ENCODE measurements at places on chromosomes 5 and 9. TPM values are rescaled to one million over a fixed set of nuclear protein-coding genes. Genes with fewer than 3 reads are reported as not detected.

DNA sequence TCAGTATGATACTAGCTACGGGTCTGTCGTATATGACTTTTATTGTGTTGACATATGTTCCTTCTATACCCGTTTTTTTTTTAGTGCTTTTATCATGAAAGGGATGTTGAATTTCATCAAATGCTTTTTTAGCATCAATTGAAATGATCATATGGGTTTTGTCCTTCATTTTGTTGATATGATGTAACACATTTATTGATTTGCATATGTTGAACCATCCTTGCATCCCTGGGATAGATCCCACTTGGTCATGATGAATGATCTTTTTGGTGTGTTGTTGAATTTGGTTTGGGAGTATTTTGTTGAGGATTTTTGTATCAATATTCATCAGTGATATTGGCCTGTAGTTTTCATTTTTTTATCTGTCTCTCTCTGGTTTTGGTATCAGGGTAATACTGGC lies 50.9 kb downstream of the OSMR start:
- no peak for DNase-seq

DNA sequence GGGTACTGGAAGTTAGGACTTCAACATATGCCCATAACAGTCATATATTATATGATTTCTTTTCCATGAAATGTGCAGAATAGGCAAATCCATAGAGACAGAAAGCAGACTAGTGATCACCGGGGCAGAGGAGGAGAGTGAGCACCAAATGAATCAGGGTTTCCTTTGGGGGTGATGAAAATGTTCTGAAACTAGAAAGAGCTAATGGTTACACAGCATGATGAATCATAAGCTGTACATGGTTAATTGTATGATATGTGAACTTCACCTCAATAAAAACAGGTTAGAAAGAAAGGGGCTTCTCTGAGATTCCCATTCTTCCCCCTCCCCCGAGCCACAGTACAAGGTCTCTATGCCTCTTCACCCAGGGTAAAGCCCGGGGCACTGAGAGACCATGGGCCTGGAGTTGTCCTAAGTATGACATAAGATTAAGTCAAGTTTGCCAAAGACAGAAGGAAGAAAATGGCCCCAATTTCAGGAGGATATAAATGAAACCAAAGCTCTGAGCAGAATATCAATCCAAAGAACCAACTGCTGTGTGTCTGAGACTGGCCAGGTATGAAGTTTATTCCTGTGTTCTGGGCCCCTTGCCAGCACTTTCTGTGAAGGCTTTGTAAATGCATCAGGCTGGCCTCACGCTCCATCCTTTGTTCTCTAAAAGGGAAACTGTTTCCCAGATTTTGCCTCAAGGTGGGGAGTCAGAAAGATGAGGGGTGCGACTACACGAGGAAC lies 243.8 kb downstream of the CDK5RAP2 start:
- DNase-seq, result no peak

CRHBP gene
- not detected for total RNA-seq

MCTP1 gene
- 3.4 TPM for total RNA-seq

DNA sequence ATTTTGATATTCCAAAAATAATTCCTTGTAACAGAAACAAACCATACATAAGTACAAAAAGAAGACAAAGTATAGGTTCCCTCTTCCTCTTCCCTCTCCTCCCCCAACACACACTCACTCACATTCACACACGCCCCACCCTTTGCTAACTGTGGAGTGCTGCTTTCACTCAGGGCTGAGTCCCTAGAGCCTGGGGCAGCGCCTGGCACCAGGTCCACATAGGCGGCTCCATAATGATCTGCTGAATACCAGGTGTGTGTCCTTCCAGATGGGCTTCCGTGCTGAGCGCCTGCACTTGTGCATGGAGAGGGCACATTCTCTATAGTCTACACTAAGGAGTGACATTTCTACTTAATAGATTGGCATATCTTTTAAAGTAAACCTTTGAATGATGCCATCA lies 3.7 kb downstream of the SEMA4D start:
- DNase-seq, result no peak

DNA sequence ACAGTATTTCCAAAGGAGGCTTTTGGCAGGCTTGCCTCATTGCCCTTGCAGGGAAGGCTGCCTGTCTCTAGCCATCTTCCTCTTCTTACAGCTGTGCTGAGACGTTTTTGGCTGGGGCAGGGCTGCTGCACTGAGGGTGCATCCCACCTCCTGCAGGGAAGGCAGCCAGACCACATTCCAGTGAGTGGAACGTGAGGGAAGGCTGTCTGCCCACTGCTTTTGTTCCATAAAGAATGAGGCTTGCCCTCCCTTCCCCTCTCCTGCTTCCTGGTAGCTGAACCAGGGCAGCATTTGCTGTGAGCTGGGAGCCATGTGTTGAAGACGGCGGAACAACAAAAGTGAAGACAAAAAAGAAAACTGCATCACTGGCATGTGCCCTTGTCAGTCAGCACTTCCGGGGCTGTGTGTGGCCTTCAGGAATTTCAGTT lies 16.8 kb downstream of the MGAT1 start:
- DNase-seq, result peak; percentile 80

DNA sequence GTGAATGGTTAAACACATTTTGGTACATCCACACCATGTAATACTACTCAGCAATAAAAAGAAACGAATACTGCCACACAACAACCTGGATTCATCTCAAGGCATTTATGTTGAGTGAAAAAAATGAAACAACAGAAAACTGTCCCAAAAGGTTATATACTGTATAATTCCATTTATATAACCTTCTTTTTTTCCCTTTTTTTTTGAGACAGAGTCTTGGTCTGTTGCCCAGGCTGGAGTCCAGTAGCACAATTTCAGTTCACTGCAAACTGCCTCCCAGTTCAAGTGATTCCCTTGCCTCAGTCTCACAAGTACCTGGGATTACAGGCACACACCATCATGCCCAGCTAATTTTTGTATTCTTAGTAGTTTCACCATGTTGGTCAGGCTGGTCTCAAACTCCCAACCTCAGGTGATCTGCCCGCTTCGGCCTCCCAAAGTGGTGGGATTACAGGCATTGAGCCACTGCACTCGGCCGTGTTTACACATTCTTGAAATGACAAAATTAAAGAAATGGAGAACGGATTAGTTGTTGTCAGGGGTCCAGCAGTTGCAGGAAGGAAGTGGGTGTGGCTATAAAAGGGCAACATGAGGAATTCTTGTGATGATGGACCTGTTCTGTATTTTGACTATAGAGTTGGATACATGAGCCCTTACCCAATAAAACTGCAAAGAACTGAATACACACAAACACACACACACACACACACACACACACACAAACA lies 17.4 kb downstream of the PPP6C start:
- no peak for DNase-seq

GRCh38 chr5:97297063-97297703 lies 114.1 kb upstream of the RIOK2 start:
- peak; percentile 21 for DNase-seq

- no peak for DNase-seq
Observed at GRCh38 chr5:31768046-31768445, 129.1 kb downstream of the PDZD2 start.

PKD2L2 gene
- not detected for total RNA-seq

- no peak for DNase-seq
Observed at GRCh38 chr9:21542787-21543186, 60.7 kb upstream of the IFNE start.

HTR4 gene
- not detected for total RNA-seq

TNFSF15 gene
- total RNA-seq, result 0.17 TPM

DNA sequence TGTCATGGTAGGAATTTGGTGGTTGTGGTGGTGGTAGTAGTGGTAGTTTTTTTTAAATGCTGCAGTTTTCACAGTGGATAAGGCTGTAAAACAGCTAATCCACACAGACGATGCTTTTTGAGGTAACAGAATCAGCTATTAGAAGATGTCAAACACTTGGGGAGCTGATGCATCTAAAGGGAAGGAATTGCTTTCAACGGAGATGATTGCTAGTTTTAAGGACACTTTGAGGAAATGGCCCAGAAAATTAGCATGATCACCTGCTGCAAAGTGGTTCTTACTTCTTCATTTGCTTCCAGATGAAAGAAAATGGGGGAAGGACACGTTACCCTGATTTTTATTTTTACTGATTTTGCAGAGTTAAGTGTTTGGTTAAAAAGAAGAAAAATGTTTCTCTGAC lies 178.2 kb upstream of the ATP10B start:
- no peak for DNase-seq

ACO1 gene
- total RNA-seq, result 45.4 TPM

EGFLAM gene
- total RNA-seq, result 0.24 TPM

GRCh38 chr9:121960665-121961064 lies 132.4 kb downstream of the TTLL11 start:
- DNase-seq, result no peak

GRCh38 chr5:160787240-160787639 lies 64.8 kb downstream of the ATP10B start:
- DNase-seq, result peak; percentile 53

DNA sequence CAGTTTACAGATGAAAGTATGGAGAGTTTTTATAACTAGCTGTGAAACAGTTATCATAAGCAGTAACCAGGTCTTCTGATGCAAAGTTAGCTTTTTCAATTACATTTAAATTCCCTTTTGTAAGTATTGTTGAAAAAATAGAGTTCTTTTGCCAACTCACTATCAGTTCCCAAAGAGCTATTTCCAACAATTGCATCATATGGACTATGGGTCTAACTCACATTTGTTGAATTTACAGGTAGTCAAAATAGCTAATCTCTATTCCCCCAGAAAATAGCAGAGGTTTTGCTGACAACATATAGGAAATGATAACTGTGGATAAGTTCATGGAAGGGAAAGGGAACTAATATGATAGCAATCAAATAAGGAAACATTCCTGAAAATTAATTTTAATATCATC lies 1.4 kb downstream of the SPINK1 start:
- no peak for DNase-seq

GRCh38 chr5:166991601-166992000 lies 1299.8 kb upstream of the WWC1 start:
- DNase-seq, result no peak

PCDHB5 gene
- 2.8 TPM for total RNA-seq

PLPP6 gene
- 13.3 TPM for total RNA-seq

- DNase-seq, result no peak
Observed at GRCh38 chr5:160852049-160852448, at the start of gene ATP10B. ATP10B (minus strand) TSS chr5:160852211; CDS start chr5:160688074, 164,137 bp downstream.

DNA sequence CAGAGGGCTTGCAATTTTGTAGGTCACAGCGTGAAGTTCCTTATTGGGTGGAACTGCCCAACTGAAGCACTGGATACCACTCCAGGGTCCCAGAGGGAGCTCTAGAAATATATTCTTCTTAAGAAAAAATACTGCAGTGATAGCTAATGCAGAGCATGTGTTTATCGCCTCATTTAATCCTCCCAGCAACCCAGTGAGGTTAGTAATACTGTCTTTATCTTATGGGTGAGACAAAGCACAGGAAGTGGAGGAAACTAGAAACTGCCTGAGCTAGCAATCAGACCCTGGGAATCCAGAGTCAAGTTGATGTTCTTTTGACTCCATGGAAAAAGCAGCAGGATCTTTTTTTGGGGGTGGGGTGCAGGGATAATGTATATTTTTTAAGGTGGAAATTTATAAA lies 153.3 kb downstream of the PJA2 start:
- no peak for DNase-seq

- no peak for DNase-seq
Observed at GRCh38 chr5:60507687-60508086, 192.3 kb downstream of the DEPDC1B start.

NEUROG1 gene
- total RNA-seq, result not detected

MUSK gene
- not detected for total RNA-seq

DNA sequence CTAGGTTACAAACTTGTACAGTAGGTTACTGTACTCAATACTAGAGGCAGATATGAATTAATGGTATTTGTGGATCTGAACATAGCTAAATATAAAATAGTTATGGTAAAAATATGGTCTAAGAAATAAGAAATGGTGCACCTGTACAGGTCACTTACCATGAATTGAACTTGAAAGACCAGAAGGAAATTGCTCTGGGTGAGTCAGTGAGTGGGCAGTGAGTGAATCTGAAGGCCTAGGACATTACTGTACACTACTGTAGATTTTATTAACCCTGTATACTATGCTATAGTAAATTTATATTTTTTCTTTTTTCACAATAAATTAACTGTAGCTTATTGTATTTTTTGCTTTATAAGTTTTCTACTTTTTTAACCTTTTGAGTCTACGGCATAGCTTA lies 1020.4 kb downstream of the CDH18 start:
- DNase-seq, result no peak

GRCh38 chr5:33072726-33073125 lies 361.6 kb downstream of the NPR3 start:
- DNase-seq, result no peak

DNA sequence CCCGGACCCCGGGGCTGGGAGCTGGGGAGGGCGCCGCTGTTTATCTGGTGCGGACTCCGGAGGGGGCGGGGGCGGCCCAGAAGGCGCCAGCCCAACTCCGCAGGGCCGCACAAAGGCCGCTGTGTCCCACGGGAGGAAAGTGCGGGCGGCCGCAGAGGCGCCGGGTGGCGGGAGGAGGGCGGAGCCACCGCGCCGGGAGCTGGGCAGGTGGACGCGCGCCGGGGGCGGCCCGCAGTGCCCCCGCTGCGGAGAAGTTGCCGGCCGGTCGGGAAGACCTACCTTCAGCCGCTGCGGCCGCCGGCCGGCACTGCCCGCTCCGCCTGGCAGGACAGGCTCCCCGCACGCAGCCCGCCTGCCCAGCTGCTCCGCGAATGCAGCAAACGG lies 43.6 kb downstream of the NACC2 start:
- DNase-seq, result no peak

DNA sequence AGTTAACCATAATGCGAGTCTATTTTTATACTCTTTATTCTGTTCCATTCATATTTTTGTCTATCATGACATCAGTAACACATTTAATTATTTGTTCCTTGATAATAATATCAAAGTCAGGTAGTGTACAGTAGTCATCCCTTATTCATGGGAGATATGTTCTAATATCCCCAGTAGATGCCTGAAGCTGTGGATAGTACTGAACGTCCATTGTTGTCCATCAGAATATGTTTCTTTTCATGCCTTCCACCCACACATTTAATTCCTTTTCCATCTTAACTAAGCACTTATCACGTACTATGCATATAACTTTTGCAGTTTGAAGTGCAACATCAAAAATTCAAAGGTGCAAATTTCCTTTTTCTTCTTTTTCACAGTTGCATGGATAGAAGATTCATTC lies 53.6 kb downstream of the FER start:
- no peak for DNase-seq

GRCh38 chr5:142500227-142500905 lies 175.5 kb upstream of the SPRY4 start:
- DNase-seq, result no peak

- no peak for DNase-seq
Observed at GRCh38 chr5:93603078-93603792, 20.2 kb downstream of the NR2F1 start.

- peak; percentile 75 for DNase-seq
Observed at GRCh38 chr9:94002316-94003140, 47.4 kb upstream of the BARX1 start.

DNA sequence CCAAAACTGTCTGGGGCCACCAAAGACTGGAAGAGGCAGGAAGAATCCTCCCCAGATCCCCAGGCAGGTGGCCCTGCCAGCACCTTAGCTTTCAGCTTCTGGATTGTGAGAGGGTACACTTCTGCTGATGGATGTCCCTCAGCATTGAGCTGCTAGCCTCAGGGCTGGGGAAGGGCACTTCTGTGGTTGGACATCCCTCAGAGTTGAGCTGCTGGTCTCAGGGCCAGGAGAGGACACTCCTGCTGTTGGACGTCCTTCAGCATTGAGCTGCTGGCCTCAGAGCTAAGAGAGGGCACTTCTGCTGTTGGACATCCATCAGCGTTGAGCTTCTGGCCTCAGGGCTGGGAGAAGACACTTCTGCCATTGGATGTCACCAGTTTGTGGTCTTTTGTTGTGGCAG lies 83.8 kb upstream of the FCN1 start:
- no peak for DNase-seq

TAF11L10 gene
- not detected for total RNA-seq

Data from H1 (cell line).